Stimulated activated CD8-positive, alpha-beta memory T cell treated with anti-CD3 and anti-CD28 coated beads, Interleukin-12 subunit alpha, Interleukin-12 subunit beta, amount 100 ng/mL, for 1 hour (primary cell): ENCODE measurements at places on chromosomes 2 and 18.

GRCh38 chr2:168993538-168993937 lies 37.6 kb downstream of the ABCB11 start:
- no peak for DNase-seq

DNA sequence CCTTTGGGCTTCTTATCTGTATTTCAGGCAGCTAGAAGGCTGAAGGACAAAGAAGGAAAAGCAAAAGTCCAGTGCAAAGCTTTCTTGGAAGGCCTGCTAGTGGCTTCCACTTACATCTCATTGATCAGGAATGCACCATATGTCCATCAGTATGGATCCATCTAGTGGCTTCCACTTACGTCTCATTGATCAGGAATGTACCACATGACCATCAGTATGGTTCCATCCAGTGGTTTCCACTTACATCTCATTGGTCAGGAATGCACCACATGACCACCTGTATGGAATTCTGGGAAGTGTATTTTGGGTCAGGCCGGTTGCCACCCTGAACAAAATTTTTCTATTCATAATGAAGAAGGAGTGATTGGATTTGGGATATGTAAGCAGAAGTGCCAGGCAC lies 70.6 kb downstream of the LYPD6 start:
- no peak for DNase-seq

GRCh38 chr2:191860760-191861466 lies 14.0 kb upstream of the CAVIN2 start:
- no peak for DNase-seq

- no peak for DNase-seq
These were observed 151.1 kb upstream of the LHCGR start for GRCh38 chr2:48906633-48907032.

DNA sequence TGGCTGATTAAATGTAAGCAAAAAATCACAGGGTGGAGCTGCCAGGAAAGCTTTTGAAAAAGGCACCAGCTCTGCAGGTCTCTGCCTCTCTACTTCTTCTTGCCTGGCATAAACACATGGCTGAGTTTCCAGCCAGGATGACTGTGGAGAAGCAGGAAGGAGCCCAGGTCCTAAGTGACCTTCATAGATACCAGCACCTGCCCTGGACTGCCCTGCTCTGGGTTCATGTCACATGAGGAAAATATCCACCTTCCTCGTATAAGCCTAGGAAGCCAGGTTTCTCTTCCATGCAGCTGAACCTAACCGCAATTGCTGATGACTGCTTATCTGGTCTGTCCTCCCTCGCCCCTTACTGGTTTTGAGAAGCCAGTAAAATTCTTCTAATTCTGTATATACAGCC lies 47.8 kb upstream of the CREB1 start:
- no peak for DNase-seq

- DNase-seq: no peak
These were observed 149.4 kb upstream of the KLF7 start for GRCh38 chr2:207315131-207315530.

- DNase-seq: no peak
These were observed 29.6 kb downstream of the KCNF1 start for GRCh38 chr2:10941383-10941782.

GRCh38 chr18:59026364-59026763 lies 113.3 kb upstream of the SEC11C start:
- no peak for DNase-seq

GRCh38 chr2:17574406-17575073 lies 34.0 kb downstream of the VSNL1 start:
- no peak for DNase-seq

- peak; percentile 18 for DNase-seq
These were observed 18.5 kb upstream of the CCDC93 start for GRCh38 chr2:118032169-118033013.

GRCh38 chr18:44716697-44717163 lies 36.0 kb downstream of the SETBP1 start:
- DNase-seq: no peak

- no peak for DNase-seq
These were observed 14.5 kb downstream of the CYS1 start for GRCh38 chr2:10065773-10066055.

- no peak for DNase-seq
These were observed 261.1 kb downstream of the ANAPC1 start for GRCh38 chr2:111622859-111623258.

DNA sequence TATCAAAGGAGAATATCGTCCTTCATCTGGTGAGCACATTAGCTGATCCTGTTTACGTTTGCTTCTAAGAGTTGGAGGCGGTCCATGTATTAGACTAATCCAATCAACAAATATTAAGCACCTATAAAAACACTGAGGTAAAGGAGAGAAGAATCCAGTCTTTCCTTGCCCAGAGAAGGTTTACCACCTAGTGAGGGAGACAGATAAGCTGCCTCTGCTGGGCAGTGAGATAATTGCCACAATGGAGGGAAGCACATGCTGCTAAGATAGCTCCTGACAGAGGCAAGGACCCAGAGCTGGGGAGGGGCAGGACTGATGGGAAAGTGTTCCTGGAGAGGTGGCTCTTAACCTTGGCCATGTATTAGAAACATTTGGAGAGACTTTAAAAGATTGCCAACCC lies 36.7 kb upstream of the ST8SIA5 start:
- no peak for DNase-seq

DNA sequence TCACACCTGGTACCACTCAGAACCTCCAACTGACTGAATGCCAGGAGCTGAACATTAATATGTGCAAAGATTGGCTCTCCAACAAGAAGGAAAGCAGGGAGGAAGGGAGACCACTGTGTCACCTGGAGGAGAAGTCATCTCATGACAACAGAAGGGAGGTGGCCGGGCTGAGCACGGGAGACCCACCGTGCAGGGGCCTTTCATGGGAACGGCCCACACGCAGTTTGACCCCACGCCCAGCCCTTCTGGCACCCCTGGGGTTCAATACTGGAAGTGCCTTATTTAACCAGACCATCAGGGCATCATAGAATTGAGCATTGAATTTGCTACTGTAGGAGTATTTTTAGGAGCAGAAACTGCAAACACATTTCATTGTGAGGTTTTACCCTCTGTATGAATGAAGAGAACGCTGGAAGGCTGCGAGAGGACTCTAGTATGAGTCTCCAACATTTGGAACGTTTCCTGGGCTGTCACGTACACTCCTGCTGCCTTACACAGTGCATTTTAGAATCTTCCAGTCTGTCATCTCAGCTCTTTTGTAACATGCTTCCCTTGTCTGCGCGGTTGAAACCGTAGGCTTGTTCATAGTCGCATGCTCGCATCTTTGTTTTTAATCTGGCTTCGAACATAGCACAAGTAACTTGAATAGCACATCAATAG lies 132.1 kb downstream of the NFATC1 start:
- DNase-seq: no peak

- no peak for DNase-seq
These were observed 17.0 kb downstream of the TTLL4 start for GRCh38 chr2:218727502-218728165.

GRCh38 chr18:53795610-53796009 lies 428.9 kb downstream of the MBD2 start:
- DNase-seq: no peak

GRCh38 chr2:70475266-70475665 lies 78.4 kb downstream of the TGFA start:
- DNase-seq: no peak

DNA sequence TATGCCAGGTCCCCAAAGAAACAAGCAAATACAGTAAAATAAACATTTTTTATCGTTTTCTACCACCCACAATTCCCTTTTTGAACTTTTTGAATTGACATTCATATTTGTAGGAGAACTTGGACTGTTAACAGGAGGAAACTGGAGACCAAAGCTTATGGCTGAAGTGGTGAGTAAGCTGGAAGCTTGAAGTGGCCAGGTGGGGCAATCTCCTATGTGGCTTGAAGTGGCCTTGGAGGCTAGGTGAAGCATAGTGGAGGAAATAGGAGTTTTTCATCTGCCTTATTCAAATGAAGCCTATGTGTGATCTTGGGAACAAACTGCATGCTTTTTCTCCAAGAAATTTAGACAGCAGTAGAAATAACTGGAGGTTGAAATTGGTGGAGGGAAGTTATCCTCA lies 962.9 kb upstream of the FANCL start:
- no peak for DNase-seq

DNA sequence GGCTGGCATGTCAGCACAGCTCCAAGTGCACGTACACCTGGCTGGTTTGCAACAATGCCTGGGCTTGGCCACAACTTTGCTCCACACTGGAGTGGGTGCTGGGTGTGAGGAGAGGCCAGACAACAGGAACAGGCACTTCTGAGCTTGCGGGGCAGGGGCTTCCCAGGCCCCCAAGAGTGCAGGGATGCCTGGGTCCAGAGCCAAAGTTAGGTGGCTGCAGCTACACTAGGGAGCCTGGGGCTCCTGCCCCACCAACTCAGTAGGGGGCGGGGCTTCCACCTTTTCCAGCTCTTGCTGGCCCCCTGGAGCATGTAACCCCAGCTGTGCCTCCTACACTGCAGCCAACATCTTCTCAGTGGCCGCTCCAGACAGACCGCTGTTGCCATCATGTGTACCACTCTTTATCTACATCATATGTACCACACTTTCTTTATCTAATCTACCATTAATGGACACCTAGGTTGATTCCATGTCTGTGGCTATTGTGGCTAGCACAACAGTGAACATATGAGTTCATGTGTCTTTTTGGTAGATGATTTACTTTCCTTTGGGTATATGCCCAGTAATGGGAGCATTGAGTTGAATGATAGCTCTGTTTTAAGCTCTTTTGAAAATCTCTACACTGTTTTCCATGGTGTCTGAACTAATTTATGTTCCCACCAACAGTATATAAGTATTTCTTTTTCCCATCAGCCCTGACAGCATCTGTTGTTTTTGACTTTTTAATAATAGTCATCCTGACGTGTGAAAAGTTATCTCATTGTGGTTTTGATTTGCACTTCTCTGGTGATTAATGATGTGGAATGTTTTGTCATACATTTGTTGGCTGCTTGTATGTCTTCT lies 87.9 kb downstream of the ZNF804A start:
- no peak for DNase-seq

DNA sequence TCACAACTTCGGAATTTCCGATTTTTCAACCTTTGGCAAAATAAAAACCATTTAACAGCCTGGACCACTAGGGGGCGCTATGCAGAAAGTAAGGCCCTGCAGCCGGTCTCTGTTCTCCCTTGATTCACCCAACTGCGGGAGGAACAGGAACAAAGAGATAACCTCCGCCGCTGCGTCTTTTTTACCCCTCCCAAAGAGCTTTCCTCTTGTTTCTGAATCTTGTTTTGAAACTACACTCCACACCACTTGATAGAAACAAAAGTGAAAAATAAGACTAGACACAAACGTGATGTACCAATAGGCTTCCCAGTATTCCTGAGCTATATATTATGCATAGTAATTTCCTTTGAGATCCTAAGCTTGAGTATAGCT lies 231.2 kb downstream of the MYO3B start:
- peak; percentile 75 for DNase-seq

DNA sequence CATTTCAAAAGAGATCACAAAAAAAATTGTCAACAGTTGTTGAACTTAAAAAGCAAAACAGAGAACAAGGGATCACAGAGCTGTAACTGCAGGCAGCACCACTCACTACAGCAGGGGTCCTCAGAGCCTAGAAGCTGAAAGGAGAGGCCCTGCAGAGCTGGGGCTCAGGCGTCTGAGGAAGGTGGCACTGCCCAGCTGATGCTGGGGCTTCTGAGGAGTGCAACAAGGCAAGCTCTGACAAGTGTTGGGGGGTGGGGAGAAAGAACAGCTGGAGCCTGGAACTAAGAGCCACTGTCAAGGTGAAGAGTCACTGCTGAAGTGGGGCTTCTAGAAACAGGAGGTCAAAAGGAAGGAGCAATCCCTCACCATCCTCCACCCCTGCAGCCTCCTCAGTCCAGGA lies 46.2 kb downstream of the FTCDNL1 start:
- DNase-seq: no peak

GRCh38 chr2:128495996-128496547 lies 177.4 kb upstream of the HS6ST1 start:
- no peak for DNase-seq

DNA sequence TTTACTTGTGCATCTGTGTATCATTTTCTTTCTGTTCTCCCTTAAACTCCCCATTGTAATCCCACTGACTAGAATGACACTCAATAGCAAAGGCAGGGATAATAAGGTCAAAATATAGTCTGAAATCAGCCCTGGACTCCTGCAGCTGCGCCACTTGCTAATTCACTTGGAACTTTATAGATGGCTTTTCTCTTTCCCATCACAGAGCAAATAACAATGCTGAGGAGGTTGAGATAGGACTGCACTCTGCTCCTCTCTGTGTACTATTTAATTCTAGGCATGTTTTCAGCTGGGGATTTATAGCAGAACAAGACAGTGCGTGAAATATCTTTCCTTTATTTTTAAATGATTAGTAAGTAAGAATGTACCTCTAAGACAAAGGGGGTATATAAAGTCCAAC lies 324.2 kb downstream of the LNPK start:
- no peak for DNase-seq

GRCh38 chr2:14903709-14904374 lies 271.3 kb downstream of the LRATD1 start:
- DNase-seq: no peak

GRCh38 chr2:121293450-121294325 lies 8.7 kb upstream of the TFCP2L1 start:
- no peak for DNase-seq

DNA sequence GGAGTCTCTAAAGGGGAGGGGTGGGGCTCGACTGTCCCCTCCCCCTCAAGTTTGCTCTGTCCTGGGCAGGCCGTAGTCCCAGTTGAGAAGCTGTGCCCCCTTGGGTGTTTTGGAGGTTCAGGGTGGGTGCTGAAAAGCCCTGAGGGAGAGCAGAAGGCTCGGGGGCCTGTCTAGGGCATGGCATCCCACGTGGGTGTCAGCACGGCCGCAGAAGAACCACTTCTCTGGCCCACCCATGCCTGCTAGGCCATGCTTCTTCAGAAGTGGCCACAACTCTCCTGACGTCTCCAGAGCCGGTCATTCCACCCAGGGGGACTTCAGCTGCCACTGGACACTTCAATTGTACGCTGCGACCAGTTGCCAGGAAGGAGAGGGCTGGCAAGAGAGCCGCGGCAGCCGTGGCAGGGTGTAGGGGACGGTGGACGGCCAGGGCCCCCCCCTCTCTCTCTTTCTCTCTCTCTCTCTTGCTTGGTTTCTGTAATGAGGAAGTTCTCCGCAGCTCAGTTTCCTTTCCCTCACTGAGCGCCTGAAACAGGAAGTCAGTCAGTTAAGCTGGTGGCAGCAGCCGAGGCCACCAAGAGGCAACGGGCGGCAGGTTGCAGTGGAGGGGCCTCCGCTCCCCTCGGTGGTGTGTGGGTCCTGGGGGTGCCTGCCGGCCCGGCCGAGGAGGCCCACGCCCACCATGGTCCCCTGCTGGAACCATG lies at the start of gene INPP5D:
TSS of gene INPP5D (plus strand) at position 546 of the 704 bp plus-strand sequence. CDS start at position 683, 137 bp downstream.
- peak; percentile 47 for DNase-seq

DNA sequence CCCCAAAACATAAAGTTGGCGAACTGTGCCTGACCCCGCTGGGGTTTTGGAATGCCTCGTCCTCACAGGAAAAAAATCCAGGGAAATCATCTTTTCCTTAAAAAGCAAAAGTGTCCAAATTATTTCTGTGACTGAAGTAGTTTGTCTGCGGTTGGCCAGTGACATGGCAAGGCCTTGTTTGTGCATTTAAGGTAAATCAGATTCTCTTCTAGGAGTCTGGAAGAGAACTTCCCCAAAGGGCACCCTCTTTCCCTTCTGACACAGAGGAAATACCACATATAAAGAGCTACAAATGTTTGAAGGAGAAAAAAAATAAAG lies 737 bp upstream of the CYB5A start:
- DNase-seq: no peak
